Adipose tissue (tissue), 3 donors: ENCODE measurements at places on chromosomes 6 and 20. TPM values are rescaled to one million over a fixed set of nuclear protein-coding genes. Genes with fewer than 3 reads are reported as not detected.

APMAP gene
- 52.2 TPM for polyA plus RNA-seq

F13A1 gene
- 296 TPM for polyA plus RNA-seq

CCN5 gene
- 36.3 TPM for polyA plus RNA-seq

LGSN gene
- not detected for polyA plus RNA-seq

ZNF311 gene
- 0.29 TPM for polyA plus RNA-seq

BMP7 gene
- polyA plus RNA-seq = 0.41 TPM

PGC gene
- 1,282 TPM for polyA plus RNA-seq

MYLK4 gene
- 0.32 TPM for polyA plus RNA-seq

AFDN gene
- polyA plus RNA-seq = 45.3 TPM

C20orf204 gene
- polyA plus RNA-seq = 0.58 TPM

SNRNP48 gene
- 4.0 TPM for polyA plus RNA-seq

MRPS18A gene
- 51.8 TPM for polyA plus RNA-seq

CALHM4 gene
- polyA plus RNA-seq = not detected

SAMD5 gene
- 0.27 TPM for polyA plus RNA-seq

EFCAB8 gene
- polyA plus RNA-seq = 0.09 TPM

TFAP2A gene
- 0.56 TPM for polyA plus RNA-seq

PTCRA gene
- polyA plus RNA-seq = not detected

FAM209B gene
- polyA plus RNA-seq = 0.42 TPM

TCP11 gene
- not detected for polyA plus RNA-seq

CNR1 gene
- 6.9 TPM for polyA plus RNA-seq

CFAP206 gene
- polyA plus RNA-seq = 0.13 TPM

OR12D1 gene
- polyA plus RNA-seq = not detected

BPIFB1 gene
- polyA plus RNA-seq = 0.39 TPM

WASF1 gene
- polyA plus RNA-seq = 2.2 TPM

CST4 gene
- not detected for polyA plus RNA-seq

FRK gene
- 1.1 TPM for polyA plus RNA-seq

NQO2 gene
- 20.1 TPM for polyA plus RNA-seq

BMP6 gene
- polyA plus RNA-seq = 10.1 TPM

GRIK2 gene
- 0.22 TPM for polyA plus RNA-seq

PLCB1 gene
- polyA plus RNA-seq = 12.7 TPM

FAM217A gene
- polyA plus RNA-seq = not detected
